ENCODE measurements at places on chromosomes 13 and 19. TPM values are rescaled to one million over a fixed set of nuclear protein-coding genes. Genes with fewer than 3 reads are reported as not detected.

DNA sequence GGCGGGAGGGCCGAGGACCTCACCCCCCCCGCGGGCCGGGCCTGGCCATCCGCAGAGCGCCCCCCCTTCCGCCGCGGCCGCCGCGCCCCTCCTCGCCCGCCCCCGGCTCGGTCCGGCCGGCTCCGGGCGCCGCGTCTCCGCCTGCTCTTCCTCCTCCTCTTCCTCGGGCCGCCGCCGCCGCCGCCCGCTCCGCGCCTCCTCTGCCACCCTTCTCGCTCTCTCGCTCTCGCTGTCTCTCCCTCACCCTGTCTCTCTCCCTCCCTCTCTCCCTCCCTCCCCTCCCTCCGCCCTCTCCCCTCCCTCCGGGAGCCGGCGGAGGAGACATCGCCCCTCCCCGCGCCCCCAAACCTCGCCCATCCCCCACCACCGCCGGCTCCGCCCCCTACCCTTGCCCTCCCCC lies at the start of gene SHANK1:
Gene SHANK1, minus strand, starts transcription at position 237 of the 400 bp plus-strand sequence. CDS start 2,883 bp downstream, outside the sequence.
- no peak for DNase-seq

DNA sequence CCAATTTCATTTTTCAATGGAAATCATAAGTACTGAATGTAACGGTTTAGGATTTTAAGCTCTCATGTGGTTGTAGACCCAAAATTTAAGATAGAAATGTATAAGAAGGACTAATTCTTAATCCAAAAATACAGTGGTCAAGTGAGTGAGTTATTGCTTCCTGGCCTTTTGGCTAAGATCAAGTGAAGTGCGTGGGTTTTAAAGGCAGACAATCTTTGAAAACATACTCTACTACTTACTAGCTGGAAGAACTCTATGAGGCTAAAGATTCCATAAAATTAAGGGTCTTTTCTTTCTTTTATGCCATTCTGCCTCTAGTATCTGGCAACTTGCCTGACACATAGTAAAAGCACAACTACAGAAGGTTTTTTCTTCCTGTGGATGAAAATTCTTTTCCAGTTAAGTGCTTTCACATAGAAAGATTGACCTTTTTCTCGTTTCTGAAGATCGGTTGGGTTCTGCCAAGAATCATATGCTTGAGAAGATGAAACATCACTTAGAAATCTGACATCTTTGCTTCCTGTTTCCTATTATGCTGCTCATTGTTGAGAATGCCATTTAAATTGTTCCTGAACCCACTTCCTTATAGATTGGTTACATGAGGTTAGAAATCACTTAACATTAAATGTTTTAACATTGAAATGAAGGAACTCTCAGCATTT lies 26.4 kb upstream of the SCEL start:
- DNase-seq = no peak

DNA sequence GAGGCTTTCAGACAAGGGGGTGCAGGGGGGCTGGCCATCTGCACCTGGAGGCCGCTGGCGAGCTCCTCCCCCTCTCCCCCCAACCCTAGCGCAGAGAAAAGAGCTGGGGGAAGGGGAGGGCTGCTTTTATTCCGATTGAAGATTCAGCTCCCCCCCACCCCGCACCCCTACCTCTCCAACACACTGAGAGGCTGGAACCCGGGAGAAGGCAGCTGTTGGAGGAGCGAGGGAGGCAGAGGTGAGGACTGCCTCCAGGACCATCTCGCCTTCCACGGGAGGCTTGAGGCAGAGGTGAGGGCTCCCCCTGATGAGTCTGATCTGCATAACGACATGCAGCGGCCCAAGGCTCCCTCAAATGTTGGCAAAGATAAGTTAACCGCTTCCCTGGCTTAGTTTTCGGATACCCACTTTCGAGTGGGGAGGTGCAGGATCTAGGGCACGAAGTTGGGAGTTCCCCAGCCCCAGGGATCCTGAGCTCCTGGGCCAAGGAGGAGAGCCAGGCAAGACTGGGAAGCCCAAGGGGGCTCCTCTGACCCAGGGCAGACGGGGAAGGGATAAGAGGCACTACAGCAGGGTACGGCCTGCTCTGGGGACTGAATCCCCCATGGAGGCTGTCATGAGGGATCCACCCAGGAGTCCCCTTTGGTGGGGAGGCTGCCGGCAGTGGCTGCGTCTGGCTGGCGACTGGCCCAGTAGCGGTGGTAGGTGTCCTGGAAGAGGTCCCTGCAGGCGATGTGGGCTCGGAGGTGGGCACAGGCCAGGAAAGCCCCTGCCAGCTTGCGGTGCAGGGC lies 1.2 kb upstream of the NUMBL start:
- no peak for DNase-seq

GRCh38 chr13:78036841-78037240 lies 118.2 kb upstream of the EDNRB start:
- DNase-seq = no peak

- DNase-seq = no peak
Measured at GRCh38 chr19:50777830-50778303, 7.6 kb downstream of the GPR32 start.

Gene MED29
- total RNA-seq = 30.3 TPM

DNA sequence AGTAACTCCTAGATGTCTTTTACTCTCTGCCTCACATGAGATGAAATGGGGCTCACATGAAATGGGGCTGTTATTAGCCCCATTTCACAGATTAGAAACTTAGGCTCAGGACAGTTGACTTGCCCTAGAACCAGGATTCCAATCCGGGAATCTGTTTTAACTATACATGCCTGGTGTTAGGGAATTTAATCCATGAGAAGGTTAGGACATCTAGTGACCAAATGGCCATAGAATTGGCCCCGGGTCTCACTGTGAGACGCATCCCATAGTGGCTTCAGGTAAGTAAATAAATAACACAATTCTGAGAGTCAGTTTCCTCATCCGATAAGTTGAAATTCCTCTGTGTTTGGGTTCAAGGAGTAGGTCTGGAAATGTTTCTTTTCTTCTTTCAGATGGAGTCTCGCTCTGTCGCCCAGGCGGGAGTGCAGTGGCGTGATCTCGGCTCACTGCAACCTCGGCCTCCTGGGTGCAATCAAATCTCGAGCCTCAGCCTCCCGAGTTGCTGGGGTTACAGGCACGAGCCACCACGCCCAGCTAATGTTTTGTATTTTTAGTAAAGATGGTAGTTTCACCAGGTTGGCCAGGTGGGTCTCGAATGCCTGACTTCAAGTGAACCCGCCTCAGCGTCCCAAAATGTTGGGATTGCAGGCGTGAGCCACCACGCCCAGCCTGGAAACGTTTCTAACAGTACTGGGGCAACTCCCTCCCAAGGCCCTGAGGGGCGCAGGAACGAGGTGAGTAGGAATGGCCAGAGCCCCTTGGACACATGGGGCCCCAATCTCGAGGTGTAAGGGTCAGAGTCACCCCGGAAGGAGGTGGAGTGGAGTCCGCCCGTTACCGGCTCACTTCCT lies 1.2 kb upstream of the ZNF574 start:
- no peak for DNase-seq

GRCh38 chr19:1648920-1649541 lies 3.4 kb downstream of the TCF3 start:
- no peak for DNase-seq

DNA sequence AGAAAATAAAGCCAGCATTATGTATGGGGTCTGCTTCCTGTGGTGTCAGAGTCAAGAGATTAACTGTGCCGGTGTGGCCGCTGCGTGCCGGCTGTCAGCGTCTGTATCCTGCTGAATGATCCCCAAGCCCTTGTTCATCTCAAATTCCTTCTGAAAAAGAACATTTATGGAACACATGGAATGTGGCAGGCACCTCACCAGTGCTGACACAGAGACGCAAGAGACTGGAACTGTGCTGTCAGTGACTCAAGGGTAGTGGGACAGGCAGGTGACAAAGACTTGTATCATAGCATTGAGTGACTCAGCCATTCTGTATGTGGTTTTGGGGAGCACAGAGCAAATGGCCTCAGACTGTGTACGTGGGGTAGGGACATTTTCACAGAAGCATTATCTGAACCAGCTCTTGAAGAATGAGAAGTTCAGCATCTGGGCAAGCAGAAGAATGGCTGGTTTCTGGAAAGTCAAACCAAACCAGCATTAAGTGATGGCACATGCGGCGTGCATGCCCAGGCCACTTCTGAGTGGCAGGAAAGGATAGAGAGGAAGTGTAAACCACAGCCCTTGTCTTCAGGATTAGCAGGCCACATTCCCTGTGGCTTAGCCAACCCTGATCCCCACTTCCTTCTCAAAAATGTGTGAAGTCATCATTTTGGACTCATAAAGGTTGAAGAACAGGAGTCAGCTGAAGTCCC lies 54.0 kb upstream of the IRS2 start:
- no peak for DNase-seq

DNA sequence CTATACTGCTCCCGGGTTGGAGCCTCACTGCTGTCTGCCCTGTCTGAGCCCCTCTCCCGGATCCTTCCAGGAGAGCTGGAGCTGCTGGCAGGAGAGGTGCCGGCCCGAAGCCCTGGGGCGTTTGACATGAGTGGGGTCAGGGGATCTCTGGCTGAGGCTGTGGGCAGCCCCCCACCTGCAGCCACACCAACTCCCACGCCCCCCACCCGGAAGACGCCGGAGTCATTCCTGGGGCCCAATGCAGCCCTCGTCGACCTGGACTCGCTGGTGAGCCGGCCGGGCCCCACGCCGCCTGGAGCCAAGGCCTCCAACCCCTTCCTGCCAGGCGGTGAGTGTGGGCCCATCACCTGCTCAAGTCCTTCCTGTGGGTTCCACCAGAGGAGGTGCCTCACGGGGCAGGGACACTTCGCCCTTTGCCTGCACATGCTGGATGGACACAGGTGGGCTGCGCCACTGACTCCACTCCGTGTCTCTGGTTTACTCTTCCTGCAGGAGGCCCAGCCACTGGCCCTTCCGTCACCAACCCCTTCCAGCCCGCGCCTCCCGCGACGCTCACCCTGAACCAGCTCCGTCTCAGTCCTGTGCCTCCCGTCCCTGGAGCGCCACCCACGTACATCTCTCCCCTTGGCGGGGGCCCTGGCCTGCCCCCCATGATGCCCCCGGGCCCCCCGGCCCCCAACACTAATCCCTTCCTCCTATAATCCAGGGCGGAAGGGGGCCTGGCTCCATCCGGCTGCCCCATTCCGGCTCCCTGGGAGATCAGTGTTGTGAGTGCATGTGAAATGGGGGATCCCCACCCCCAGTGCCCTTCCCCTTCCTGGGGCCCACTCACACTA lies 19.8 kb downstream of the EPN1 start:
- DNase-seq = no peak

DNA sequence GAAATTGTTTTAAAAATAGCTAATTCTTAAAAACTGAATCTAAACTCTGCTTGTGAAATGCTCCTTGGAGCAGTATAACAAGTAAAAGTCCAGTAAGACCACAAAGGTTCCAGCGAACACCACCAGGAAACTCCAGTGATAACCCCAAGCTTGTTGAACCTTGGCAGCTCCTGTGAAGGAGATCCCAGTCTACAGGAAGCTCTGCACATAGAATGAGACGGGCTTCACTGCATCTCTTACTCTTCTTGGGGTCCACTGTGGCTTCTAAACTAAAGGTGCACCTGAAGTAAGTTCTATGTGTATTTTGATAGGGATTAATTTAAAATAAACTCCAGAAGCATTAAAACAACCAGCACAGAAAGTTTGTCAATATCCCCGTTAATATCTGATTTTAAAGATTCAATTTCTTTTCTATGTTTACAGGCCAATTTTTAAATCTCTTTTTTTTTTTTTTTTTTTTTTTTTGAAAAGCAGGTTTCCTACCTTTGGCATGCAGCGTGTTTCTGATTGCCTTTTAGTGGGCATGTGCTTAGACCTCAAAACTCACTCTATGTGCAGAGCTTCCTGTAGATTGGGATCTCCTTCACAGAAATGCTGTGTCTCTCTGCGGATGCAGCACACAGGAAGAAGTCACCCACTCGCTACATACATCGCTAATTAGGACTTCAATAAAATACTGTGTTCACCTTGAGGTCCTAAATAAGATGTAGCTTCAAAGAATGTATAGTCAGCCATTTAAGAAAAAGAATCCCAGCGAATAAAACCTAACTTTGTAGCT lies 508.5 kb downstream of the KLF12 start:
- DNase-seq = no peak

DNA sequence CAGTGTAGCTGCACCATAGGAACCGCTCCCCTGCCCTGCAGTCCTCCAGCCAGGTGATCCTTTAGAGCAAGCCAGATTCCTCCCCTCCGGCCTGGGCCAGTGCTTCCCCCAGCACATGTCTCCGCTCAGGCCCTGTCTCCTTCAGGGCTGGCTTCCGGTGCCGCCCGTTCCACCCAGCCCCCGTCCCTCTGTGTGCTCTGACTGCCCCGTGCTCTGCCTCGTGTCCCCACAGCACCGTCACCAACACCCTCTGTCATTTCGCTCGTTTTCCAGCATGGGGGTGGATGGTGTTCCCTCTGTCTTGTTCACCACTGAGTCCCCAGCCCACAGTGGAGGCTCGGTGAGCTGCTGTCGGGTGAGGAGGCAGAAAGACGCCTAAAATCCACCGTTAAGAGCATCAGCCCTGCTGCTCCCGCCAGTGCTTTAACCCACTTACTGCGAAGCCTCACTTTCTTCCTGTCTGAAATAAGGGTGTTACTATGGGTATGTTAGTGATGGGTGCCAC lies 54.5 kb downstream of the TSSK6 start:
- DNase-seq = peak; percentile 95

GRCh38 chr19:54369082-54369687 lies 4.5 kb upstream of the LAIR1 start:
- DNase-seq = no peak

DNA sequence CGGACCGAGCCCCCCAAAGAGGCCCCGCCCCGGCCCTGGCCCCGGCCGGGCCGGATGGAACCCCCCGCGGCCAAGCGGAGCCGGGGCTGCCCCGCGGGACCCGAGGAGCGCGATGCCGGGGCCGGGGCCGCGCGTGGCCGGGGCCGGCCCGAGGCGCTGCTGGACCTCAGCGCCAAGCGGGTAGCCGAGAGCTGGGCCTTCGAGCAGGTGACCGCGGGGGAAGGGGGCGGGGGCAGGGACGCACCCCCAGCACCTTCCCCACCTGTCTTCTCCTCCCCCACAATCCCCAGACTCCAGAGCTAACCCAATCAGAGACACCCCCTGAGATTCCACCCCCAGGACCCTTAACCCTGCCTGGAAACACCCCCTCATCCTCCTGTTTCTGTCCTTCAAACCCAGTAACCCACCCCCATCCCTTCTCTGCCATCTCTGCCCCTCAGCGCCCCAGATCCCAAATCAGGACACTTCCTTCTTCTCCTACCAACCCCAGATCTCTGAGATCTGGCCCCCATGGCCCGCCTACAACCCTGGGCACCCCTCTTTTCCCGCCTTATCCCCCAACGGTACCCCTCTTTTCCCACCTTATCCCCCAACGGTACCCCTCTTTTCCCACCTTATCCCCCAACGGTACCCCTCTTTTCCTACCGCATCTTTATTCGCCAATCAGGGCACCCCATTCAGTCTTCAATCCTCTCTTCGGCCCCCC lies 505 bp downstream of the ZSWIM4 start:
- DNase-seq = no peak

DNA sequence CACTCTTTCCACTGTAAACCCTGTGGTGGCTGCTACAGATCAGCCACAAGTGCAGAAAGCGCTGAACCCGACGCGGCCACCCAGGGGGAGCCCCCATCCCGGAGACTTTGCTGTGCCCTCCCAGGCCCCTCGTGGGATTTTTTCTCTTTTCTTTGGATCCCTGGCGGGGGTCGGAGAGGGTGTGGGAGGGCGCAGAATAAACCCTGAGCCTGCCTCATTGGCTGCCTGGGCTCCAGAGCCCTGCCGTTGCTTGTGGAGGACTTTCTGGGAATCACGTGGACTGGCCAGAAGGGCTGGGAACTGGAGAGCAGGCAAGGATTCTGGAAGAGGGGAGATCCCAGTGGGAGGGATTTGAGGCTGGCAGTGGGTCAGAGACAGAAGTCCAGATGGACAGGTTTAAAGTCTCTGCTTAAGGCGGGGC lies 24.9 kb downstream of the GADD45B start:
- DNase-seq = no peak
